ENCODE measurements at places on chromosomes 16 and 17.
A peak's percentile ranks its signal among the peaks of the same experiment; 100 is the strongest.

GRCh38 chr17:18851201-18851600, 6.7 kb upstream of the PRPSAP2 start:
- DNase-seq = no peak

GRCh38 chr16:58455750-58456149, 44.2 kb upstream of the NDRG4 start:
- DNase-seq = no peak

GRCh38 chr16:28586466-28586865, 10.4 kb downstream of the SULT1A2 start:
- no peak for DNase-seq

- no peak for DNase-seq
Measured at GRCh38 chr17:3723188-3723555, 531 bp upstream of the HASPIN start.

GRCh38 chr16:79132701-79133100, 467.8 kb downstream of the MAF start:
- no peak for DNase-seq

DNA sequence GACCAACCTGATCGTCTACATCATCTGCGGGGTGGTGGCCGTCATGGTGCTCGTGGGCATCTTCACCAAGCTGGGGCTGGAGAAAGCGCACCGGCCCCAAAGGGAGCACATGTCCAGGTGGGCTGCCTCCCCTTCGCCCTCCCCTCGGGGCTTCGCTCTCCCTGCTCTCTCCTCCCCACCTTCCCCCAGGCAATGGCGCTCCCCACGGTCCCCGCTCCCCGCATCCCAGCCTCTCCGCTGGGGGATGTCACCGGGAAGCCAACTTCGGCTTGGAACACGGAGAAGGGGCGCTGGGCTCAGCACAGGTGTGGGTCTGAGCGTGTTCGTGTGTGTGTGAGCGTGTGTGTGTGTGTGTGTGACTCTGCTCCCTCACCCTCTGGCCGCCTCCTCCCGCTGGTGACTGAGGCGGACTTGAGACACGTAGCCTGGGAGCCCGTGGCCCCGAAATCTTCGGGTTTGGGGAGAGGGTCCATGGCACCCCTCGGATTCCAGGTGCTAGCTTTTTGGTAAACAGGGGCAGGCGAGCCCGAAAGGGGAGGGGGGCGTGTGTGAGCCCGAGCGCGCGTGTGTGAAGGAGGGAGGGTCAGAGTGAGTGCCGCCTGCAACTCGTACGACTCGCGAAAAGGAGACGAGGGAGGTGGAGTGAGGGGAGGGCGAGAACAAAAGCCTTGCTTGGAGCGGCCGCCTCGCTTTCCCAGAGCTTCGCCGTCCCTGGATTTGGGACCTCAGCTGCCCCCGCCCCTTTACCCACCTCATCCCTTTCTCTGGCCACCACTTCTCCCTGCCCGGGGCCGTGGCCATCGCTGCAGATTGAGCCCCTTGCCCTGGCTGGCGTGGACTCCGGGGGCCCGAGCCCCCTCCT, 1.3 kb downstream of the SHISA9 start:
- DNase-seq = no peak

- DNase-seq = no peak
Measured at GRCh38 chr17:3964203-3965117, at the start of gene ATP2A3. Gene ATP2A3 (minus strand): TSS chr17:3964437. CDS start chr17:3964291, 146 bp downstream.

DNA sequence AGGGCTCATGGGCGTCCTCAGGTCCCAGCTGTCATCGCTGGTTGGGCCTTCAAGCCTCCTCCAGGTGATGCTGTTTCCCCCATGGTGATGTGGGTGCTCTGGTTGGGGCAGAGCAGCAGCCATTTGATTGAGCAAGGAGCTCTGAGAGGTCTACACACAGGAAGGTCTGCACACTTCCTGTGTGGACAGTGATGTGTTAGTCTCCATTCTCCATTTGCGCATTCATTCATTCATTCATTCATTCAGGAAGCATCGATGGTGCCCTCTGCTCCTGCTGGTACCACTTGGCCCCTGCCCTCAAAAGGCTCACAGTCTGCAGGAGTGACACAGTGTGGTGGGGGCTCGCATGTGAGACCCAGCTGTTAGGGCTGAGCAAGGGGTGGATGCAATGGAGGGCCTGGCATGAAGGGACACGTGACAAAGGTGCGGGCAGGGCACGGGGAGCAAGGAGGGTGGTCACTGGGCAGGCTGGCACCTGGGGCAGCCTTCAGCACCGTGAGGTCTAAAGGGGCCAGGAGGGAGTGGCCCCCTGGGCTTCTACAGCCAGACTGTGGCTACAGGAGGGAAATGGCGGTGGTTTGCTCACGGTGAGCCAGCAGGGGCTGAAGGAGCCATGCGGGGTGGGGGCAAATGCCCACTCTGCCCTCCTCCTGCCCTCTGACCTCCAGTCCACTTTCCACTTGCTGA, 1.5 kb downstream of the ADGRG3 start:
- no peak for DNase-seq

DNA sequence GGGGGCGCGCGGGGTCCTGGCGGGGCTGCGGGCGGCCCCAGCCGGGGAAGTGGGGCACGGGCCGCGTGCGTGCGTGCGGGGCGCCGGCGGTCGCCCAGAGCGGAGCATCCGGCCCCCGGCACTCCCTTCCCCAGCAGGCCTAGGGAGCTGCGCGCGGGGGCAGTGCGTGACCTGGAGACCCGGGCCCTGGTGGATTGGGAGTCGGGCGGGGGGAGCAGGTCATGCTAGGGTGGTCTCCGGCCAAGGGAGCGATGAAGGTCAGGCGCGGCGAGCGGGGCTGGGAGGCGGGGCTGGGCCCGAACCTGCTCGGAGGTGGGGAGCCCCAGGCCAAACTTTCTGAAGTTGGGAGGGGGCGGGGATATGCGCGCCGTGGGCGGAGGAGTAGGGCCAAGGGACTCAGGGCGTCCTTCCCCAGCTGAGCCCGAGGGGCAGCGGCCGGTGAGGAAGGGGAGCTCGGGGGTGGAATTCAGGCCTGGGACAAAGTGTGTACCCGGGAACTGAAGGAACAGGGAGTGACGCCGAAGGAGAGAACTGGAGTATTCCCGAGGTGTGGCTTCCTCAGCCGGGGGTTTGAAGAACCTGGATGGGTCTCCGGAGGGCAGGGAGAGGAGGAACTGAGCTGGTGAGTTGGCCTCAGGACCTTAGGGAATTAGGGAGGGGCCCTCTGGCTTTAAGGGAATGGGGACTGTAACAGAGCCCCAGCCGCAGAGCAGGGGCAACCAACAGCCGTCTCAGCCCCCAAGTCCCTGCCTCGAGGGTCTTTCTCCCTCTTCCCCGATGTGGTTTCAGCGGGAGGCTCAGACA, 589 bp downstream of the XYLT2 start:
- DNase-seq = no peak

DNA sequence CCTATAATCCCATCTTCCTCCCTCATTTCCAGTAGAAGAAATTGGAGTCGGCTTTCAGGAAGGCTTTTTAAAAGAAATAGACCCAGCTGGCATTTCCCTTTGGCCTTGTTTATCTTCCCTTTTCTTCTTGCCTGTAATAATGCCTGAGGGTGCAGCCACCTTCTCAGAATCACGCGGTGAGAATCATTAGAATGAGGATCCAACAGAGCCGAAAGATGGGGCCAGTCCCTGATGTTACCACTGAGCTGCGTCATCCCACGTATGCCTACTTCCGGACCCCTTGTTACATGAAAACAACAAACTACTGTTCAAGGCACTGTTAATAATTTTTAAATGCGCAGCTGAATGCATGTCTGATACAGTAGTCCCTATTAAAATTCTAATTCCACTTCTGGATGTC, 24.1 kb downstream of the SDR42E1 start:
- no peak for DNase-seq

GRCh38 chr17:78970834-78971755, 8.6 kb downstream of the LGALS3BP start:
- peak; percentile 70 for DNase-seq

DNA sequence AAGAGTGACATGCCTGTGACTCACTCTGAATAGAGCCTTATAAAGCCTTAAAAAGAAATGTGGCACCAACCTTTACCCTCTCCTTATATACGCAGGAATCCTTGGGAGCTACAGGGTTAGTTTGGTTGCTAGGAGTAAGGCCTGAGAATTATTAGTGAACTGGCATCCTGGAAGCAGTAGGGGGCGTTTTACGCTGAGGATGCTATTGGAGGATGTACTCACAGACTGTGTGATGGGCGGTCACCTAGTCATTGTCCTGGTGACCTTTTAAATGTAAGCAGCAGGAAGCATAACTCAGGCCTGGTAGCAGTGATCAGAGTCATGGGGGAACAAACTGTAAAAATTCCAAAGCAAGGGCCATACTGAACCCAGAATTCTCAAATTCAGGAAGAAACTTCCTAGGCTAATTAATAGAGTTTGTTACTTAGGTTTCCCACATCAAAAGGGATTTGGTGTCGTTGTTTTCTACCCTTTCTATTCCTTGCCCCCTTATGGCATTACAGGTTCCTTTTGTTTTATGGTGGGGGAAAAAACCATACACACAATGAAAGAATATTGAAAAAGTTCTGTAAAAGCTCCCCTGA, 153.8 kb downstream of the SNX11 start:
- no peak for DNase-seq

DNA sequence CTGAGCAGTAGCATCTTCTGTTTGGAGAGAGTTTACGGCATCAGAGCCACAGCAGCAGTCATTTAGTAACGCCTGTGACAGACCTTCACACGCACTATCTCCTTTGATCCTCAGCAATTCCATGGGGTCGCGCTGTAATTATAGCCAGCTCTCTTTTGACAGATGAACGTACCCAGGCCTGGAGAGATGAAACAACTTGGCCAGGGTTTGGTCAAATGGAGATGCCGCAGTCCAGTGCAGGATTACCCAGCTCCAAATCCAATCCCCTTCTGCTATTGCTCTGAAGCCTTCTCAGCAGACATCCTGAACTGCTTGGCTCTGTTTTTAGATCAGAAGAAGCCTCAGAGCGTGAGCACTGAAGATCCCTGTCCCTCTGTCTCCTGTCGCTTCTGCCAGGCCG, 83.9 kb downstream of the SOX9 start:
- no peak for DNase-seq

DNA sequence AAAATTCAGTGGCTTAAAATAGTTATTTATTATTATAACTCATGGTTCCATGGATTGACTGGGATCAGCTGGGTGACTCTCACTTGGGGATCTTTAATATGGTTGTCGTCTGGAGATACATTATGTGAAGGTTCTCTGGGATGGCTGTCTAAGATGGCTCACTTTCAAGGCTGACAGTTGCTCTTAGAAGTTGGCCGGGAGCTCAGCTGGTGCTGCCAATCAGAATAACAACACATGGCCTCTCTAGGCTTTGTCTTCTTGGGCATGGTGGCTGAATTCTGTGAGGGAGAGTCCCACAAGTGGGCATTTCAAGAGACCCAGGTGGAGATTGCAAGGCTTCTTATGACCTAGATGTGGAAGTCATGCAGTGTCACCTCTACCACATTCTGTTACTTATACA, 269.7 kb downstream of the CA10 start:
- no peak for DNase-seq

GRCh38 chr16:90032674-90033331, 13.5 kb upstream of the DBNDD1 start:
- no peak for DNase-seq

DNA sequence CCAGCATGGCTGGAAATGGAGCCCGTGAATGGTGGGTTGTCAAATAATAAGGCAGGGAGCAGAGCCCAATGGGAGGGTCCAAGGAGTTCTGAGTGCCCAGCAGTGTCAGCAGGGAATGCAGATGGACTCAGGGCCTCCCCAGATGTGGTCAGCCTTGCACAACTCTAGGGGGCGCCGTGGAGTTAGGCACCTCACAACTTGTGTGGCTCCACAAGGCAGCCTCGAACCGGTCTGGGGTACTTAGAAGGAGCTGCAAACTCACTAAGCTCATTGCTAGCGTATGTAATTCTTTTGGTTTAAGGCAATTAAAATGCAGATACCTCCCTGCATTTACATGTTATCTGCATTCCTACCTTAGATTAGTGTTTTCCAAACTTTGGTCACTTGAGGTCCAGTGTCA, 18.1 kb downstream of the IRF8 start:
- DNase-seq = no peak

- DNase-seq = no peak
Measured at GRCh38 chr17:17324616-17325015, 21.4 kb downstream of the NT5M start.

- no peak for DNase-seq
Measured at GRCh38 chr17:1030684-1031532, 34.0 kb downstream of the TIMM22 start.

GRCh38 chr17:61007980-61008379, 330.3 kb downstream of the BCAS3 start:
- DNase-seq = no peak

DNA sequence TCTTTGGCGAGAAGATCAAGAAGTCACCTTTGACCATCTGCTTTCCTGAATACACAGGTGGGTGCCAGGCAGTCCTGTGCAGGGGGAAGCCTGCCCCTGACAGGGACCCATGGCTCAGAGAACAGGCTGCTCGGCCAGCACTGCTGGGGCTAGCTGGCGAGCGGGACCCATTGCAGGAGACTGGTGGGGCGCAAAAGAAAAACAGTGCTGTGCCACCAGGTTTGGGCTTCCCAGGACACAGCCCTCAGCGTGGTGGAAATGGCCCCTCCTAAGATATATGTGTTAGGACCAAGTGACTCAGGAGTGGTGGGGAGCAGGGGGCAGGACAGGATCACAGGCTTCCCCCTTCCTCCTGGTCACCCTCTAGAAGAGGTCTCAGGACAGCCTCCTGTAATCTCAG, 73.9 kb downstream of the AMFR start:
- no peak for DNase-seq

- no peak for DNase-seq
Measured at GRCh38 chr17:82055965-82056728, 4.4 kb downstream of the GPS1 start.

- peak; percentile 82 for DNase-seq
Measured at GRCh38 chr16:3021449-3022207, 1.5 kb downstream of the TNFRSF12A start.

GRCh38 chr17:33475594-33475993, 182.5 kb upstream of the ASIC2 start:
- DNase-seq = no peak

DNA sequence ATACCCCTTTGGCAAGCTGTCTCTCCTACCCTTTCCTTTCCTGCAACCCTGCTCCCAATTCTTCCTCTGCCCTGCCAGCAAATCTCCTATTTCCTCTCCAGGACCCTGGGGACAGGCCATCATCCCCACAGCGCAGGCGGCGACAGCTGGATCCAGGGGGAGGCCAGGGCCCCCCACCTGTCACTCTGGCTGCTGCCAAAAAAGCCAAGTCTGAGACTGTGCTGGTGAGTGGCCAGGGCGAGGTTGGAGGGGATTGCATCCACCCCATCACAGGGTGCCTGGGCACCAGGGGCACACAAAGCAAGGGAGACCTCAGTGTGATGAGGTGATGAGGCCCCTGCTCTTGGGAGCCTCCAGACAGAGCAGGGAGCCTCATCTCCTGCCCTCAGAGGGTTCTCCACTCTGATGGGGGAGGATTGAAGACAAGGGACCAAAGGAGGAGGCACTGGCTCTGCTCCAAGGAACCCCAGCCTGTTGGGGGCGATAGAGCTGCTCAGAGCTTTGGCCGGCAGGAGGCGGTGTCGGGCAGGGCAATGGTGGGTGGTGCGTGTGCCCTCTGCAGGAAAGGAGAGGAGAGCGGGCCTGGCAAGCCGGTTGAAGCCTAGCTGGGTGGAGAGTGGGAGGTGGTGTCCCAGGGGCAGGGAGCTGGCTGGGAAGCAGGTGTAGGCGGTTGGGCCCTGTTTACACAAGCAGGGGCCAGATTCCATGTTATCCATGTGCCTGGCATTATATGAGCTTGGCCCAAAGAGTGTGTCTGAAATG, 15.6 kb upstream of the PDK2 start:
- no peak for DNase-seq
